ENCODE measurements at places on chromosomes 5 and 9.

DNA sequence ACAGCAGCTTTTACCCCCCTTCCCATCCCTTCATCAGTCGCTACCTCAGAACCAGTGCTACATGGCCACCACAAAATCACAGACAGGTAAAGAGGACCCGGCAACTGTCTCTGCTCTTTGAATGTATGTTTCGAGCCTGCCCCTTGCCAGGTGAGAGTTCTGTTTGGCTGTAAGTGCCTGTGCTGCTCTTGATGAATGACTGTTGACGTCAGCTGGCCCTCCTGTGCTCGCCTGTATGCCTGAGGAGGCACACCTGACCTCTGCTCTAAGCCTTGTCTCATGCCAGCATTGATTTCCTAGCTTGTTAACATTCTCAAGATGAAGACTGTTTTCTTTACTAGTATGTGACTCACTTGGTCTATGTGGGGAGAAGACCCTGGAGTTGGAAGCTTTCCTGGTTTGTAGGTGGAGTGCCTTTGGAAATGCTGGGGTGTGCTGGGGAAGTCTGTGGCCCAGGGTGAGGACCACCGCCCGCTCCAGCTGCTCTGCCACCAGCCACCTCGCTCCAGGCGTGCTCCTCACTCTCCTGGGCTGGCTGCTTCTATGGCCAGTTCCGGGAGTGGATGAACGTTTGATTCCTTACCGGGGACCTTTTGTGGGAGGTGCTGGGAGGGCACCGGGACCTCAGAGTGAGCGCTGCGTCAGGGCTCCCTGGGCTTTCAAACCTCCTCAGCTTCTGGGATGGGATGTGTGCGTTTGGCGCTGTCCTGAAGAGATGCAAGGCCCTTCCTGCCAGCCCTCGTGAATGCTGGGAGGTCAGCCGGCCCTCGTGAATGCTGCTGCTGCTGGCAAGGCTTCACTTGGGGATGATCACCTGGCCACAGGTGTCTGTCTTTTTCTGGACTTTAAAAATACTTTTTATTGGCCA, 109.9 kb downstream of the EHMT1 start:
- no peak for DNase-seq

- no peak for DNase-seq
Measured at GRCh38 chr9:136656795-136657611, 5.7 kb upstream of the EGFL7 start.

DNA sequence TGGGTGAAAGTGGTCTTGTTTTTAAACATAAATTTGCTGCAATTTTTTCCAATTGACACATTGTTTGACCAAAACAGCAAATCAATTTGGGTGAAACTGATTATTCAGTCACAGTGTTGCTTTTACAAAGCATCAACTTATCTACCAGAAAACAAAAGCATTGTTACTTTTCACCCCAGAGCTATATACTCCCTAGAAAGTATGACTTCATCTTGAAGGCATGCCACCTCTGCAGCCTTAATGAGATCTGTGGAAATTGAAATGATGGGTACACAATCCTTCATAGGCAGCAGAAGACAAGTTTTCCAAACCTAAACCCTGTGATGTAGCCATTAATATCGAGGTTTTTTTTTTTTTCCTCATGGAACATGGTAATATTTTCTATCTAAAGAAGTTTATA, 615.9 kb downstream of the CHSY3 start:
- no peak for DNase-seq

GRCh38 chr5:135319928-135320606, 79.0 kb downstream of the MACROH2A1 start:
- DNase-seq, result no peak

GRCh38 chr5:112983363-112983762, 6.8 kb downstream of the DCP2 start:
- DNase-seq, result no peak

- peak; percentile 93 for DNase-seq
Measured at GRCh38 chr5:1445313-1445688, at the start of gene SLC6A3. SLC6A3 (minus strand) TSS chr5:1445440; CDS start chr5:1443197, 2,243 bp downstream.
